ENCODE measurements at places on chromosomes 6 and 20.

GRCh38 chr6:9647599-9647998 is 767.3 kb downstream of the TFAP2A start:
- no peak for DNase-seq

- no peak for DNase-seq
Observed at GRCh38 chr6:1704711-1705110, 95.0 kb downstream of the FOXC1 start.

DNA sequence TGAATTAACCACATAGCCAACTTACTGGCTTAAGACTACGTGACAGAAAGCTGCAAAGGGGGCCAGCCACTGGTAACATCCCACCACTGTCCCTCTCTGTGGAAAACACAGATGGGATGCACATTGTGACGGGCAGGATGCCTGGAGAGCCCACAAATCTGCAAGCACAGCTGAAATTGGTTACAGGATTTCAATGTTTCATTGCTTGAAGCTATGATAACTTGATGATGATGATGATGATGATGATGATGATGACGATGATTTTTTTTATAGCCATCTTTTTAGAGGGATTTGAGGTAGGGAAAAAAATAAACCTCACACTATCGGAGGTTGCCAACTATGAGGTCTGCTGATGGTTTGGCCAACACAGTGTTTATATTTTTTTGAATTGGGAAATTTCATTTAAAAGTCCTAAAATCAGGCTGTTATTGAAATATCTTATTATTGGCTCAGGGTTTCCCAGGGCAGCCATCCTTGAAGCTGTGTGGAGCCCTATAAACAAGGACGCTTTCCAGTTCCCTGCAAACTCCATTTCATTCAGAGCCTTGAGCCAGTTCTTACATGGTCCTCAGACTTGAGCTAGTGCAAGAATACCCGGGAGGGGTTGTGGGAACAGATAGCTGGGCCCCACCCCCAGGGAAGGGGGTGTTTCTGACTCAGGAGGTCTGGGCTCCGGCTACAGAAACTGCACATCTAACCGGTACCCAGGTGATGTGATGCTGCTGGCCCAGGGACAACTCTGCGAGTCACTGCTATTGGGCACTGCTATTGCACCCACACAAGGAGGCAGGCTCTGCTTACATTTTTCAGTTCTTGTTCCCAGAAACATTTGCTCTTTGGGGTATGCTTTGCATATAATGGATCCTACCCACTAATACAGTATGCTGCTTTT is 27.1 kb downstream of the BCAS1 start:
- no peak for DNase-seq

- no peak for DNase-seq
Observed at GRCh38 chr6:146891615-146892265, 293.0 kb downstream of the ADGB start.

DNA sequence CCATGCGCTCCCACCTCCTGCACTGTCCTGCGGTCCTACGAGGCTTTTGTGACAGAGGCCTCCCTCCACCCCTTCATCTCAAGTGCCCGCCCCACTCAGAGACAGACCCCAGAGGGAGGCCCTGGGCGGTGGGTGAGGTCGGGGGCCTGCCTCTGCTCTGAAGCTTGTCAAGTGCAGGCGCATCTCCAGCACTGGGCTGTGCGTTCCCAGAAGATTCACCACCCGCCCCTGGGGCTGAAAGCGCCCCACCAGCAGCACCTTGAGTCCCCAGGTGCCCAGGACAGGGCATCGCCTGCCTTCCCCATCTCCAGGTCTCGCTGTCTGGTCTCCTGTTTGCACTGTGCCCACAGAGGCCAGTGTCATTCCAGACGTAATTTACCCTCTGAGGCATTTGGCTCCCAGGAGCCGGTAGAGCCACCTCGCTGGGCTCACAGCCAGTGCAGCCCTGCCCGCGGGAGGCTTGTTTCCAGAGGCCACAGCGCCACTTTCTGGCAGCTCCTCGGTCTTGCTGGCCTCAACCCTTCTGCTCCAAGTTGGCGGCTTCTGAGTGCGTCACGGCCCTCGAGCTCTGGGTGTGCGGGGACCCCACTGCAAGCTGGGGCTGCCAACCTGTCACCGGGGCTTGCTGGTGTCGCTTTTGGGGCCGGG is 191.1 kb downstream of the TAF4 start:
- no peak for DNase-seq

DNA sequence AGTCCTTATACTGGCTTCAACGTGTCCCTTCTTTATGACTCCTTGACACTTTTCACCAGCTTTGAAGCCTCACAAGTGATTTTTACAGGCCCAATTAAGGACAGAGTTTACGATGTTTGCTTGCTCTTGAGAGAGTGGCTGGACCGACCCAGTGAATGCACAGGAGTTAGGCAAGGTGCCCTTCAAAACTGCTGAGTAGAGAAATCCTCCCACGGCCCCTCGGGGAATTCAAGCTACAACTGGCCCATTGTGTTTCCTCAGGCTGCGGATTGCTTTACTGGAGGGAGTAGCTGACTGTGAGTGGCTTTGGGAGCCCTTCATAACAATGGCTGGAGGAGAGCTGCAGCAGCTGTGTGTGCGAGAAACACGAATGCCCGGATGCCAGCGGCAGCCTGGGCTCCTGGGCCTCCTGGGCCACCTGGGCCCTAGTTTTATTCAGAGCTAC is 50.0 kb downstream of the SGK1 start:
- DNase-seq: no peak

DNA sequence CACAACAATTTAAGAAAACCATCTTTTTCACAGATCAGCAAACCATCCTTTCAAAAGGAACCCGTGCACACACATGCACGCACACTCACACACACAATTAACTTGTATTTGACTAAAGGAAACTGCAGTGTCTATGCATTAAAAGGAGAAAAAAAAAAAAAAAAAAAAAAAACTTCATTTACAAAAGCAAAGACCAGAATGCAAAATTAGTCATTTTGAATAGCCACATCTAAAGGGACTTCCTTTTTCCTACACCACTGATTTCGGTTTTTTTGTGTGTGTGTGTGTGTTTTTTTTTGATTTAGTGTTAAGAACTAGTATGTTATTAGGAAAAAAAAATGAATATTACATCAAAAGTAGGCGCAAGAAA is 6.3 kb downstream of the ZMYND8 start:
- no peak for DNase-seq

DNA sequence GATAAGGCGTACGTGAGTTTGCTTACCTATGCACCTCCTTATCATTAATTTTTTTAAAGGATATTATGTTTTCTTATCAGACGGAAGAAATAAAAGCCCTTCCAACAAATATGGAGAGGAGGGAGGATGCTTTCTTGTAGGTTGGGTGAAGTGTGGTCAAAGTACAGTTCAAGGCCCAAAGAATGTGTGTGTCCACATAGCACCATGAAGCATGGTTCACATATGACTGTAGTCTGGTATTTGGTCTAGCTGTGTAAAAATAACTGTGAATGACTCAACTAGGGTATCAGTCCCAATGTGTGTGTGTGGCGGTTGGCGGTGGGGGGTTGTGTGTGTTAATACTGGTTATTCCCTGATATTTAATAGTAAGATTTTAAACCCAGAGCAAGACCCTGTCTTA is 212.7 kb downstream of the TMEM242 start:
- no peak for DNase-seq

DNA sequence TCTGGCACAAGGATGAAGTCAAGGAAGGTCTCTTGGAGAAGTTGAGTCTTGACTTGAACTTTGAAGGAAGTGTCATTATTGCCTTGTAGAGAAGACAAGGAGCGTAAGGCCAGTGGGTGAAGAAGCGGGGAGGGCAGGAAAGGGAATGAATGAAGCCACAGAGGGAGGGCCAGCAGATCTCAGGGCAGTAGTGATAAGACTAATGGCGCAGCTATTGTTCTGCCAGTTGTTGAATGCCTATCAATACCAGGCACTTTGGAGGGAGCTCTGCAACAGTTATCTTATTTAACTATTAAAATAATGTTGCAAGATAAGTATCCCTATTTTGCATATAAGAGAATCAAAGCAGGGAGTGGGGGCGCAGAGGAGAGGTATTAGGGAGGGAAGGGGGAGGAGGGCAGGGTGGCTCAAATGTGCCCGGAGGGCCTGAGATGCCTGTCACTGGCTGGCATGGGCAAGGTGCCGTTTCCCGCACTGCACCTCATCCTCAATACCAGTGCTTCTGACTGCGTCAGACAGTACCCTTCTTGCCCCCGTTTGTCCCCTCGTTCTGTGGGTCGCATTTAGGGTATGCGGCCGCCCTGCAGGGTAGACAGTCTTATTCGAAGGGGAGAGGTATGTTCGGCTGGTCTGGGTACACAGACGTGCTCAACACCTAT is 109.8 kb downstream of the ZDHHC14 start:
- no peak for DNase-seq

GRCh38 chr6:10401004-10401536 is 13.8 kb downstream of the TFAP2A start:
- DNase-seq: no peak

- no peak for DNase-seq
Observed at GRCh38 chr6:166725571-166725970, 98.5 kb upstream of the RPS6KA2 start.

DNA sequence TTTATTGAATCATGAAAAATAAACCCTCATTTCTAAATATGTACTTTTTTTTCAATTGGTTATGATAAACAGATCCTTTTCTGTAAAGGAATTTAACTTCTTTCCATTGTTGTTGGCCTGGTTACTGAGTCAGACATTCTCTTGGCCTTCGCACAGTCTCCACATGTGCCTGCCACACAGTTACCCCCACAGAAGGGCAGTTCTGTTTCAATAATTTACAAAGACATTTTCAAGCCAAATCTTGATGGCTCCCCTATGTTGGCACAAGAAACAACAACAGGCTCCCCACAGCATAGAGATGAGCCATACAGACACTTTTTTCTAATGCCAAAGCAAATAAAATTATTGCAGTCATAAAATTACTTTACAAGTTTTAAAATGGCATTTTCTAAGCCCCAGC is 55.6 kb upstream of the BEND6 start:
- DNase-seq: no peak

GRCh38 chr6:141050471-141050870 is 1082.3 kb upstream of the GJE1 start:
- no peak for DNase-seq

DNA sequence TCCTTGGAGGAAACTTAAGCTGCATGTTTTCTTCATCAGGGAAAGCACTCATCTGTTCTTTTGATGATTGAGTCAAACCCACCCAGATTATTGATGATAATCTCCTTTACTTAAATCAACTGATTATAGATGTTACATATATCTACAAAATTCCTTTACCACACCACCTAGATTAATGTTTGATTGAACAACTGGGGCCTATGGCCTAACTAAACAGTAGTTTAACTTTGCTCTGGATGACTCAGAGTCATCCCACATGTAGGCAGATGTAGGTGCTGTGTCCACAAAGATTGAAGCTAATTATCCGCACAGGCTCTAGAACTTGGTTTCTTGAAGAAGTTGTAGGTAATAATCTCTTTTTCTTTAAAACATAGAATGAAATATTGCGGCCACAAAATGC is 42.2 kb downstream of the PKIB start:
- DNase-seq: no peak

GRCh38 chr6:10962673-10963072 is 75.8 kb downstream of the SYCP2L start:
- no peak for DNase-seq

DNA sequence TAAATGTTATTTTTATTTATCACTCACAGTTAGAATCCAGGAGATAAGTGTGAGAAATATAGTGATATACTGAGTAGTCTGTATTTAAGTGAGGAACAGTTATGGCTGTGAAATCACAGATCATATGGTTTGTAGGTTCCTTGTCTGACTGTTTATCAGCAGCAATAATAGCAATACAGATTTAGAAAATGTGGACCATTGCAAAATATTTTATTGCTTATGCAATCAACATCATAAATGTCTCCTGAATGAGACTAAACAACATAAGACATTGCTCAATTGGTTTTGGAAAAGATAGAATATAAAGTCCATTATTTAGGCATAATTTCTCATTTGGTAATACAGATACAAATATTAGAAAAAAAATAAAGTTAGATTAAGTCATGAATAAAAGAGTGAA is 43.7 kb downstream of the CCDC170 start:
- no peak for DNase-seq

GRCh38 chr6:110643175-110643574 is 166.8 kb upstream of the SLC22A16 start:
- DNase-seq: no peak

DNA sequence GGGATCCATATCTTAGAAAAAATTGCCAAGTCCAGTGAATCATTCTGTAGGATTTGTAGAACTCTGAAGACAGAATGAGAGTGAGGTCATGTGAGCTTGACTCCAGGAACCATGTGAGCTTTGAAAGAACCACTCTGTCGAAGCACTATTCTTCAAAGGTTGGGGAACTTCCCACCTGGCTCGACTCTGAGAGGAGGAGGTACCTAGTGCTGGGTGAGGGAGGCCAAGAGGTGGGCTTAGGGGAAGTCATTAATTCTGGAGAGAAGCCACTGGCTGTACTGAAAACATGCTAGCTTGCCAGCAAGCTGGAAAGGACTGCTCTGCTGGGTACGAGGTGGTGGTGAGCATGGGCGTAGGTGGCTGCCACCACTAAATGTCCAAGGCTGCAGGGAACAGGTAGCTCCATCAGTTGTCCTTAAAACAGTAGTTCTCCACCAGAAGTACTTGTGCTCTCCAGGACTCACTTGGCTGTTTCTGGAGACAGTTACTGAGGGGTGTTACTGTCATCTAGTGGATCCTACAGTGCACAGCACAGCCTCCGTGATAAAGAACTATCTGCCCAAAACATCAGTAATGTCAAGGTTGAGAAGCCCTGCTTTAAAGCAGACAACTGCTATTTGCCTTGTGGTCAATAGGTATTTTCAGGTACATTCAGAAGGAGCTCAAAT is 34.7 kb upstream of the SYNJ2 start:
- DNase-seq: no peak

DNA sequence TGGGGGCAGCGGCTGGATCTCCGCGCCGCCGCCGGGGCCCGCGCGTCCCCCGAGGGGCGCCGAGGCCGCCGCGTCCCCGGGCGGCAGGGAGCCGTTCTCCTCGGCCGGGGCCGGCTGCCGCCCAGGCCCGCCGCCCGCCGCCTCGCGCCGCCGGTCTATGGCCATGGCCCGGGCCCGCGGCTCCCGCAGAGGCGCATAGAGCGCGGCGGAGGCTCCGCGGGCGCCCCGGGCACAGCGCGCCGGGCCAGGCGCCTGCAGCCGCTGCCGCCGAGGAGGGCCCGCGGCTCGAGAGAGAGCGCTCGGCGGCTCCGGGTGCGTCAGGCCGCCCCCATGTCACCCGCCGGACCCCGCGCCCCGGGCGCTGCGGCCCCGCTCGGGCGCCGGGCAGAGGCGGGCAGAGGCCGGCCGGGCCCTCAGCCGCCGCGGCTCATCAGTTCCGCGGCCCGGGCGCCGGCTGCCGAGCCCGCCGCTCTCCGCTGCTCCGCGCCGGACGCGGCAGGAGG is 404 bp downstream of the SLC22A23 start:
- no peak for DNase-seq

- DNase-seq: no peak
Observed at GRCh38 chr6:150142670-150143515, at the start of gene PPP1R14C. TSS of gene PPP1R14C (plus strand) at chr6:150143044. CDS start at chr6:150143193, 149 bp downstream.
